AG09319 (cell line): ENCODE measurements at places on chromosomes 7 and 10.

- peak; percentile 52 for DNase-seq
These were observed 1.3 kb downstream of the STK17A start for GRCh38 chr7:43584195-43584586.

GRCh38 chr7:3056234-3057065 lies 12.8 kb upstream of the CARD11 start:
- no peak for DNase-seq

- no peak for DNase-seq
These were observed 7.1 kb downstream of the GUSB start for GRCh38 chr7:65974876-65975275.

DNA sequence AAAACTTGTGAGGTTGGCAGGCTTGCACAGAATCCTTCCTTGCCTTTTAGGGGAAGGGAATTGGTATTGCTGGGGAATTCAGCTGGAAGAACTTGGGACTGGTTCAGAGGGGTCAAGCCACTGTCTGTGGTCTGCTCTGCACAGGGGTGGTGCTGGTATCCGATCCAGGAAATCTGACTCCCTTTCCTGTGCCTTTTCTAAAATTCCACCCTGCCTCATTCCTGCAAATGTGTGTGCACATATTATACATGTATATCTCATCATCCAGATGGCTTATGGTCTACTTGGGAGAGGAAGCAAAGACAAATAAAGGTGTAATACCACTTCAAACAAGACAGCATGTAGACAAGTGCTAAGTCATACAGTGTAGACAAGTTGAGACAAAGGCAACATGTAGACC lies 14.3 kb downstream of the UBTD1 start:
- no peak for DNase-seq

- no peak for DNase-seq
These were observed 60.1 kb upstream of the GSDME start for GRCh38 chr7:24817339-24817738.

DNA sequence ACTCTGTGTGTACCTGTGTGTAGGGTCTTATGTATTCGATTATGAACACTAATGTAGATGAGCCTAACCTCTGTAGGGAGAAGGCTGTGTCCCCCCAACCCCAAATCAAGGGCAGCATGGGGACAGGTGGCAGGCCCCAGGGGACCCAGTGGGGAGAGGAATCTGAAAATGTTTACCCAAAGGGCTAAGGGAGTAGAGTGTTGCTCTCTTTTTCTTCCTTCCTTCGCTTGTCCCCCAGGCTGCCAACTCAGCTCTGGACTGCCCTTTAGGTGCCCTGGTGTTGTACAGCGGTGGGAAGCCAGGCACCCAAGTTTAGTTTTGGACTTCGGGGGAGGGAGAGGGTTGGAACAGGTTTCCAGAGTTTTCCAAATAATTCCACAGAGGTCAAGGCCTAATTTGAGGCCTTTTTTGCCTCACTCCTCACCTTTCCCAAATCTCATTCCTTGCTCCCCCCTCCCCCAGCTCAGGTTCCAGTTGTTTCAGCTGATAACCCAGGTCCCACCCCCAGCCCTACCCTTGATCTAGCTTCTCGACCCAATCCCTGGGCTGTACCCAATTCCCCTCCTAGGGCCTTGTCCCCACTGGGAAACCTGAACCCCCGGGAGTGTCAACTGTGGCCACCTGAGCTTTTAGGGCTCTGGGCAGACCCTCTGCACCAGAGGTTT lies 9.1 kb upstream of the PAX2 start:
- DNase-seq, result no peak

DNA sequence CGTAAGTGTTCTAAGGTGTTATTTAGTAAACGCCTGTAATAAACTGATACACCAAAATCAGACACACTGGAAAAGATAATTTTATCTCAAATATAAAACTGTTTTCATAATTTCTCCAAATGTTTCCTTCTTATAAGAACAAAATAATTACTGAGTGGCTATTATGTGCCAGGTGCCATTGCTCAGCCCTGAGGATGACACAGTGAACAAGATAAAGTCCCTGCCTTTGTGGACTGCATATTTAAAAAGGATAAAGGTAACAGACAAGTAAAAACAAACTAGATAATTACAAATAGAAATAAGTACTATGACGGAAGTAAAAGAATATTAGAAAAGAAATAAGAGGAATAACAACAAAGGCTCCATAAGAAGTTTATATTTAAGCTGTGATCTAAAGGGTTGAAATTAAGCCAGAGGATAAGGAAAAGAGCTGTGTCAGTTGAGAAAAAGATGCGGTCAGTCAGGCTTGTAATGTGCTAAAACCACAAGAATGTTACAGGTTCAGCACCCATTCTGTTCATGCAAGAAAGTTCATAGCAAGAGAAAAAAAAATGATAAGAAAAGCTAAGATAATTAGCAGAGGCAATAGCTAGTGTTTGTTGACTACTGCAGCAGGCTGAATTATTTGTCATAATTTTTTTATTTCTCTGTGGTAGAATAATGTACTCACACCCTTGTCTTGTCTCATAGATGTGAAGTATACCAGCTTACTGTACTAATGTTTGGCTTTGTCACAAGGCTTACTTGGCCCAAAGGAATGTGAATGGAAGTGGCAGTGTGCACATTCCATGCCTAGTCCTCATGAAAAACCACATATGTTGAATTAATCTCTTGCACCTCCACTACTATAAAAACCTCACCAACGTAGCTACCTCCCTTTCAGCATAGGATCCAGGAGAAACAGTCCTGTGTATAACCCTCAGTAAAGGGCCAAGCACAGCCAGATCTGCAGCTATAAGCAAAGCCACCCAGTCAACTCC lies 75.1 kb downstream of the CRPPA start:
- DNase-seq, result no peak

DNA sequence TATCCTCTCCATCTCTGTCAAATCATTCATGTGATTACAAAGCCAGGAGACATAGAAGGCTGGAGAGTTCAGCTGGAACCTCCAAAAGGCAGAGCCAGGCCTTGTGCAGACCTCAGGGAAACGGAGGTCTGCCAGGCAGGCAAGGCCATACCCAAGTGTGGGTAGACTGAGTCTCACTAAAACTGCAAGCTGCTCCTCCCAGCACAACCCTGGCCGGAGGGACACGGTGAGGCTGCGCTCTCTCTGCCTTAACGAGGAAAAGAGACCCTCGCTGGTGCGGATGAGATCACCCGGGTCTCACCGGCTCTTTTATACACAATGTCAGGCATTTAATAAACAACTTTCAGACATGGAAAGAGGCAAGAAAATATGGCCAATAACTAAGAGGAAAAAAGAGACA lies 66.1 kb upstream of the INPP5A start:
- DNase-seq, result no peak

GRCh38 chr7:6444516-6445269 lies 3.1 kb downstream of the DAGLB start:
- no peak for DNase-seq

DNA sequence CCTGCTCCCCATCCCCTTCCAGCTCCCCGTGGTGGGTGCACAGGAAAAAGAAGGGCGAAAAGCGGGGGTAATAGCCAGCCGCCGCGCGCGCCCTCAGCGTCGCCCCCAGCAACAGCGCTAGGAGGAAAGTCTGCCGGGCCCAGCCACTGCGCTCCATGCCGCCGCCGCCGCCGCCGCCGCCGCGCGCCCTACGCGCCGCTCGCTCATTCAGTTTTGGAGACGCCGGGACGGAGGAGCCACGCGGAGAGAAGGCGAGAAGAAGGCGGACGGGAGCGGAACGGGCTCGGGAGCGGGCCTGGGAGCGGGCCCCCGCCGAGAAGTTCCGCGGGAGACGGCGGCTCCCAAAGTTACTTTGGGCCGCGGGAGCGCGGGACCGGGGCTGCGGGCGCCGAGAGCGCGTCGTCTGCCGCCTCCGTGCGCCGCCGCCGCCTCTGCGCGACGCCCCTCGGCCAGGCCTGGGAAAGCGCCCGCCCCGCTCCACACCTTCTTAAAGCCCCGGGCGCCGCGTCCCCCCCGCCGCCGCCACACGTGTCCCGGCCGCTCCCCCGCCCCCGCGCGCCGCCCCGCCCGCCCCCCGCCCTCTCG lies at the start of gene RELN:
RELN (minus strand) TSS at position 459 of the 585 bp plus-strand sequence; CDS start at position 157, 302 bp downstream.
- no peak for DNase-seq

DNA sequence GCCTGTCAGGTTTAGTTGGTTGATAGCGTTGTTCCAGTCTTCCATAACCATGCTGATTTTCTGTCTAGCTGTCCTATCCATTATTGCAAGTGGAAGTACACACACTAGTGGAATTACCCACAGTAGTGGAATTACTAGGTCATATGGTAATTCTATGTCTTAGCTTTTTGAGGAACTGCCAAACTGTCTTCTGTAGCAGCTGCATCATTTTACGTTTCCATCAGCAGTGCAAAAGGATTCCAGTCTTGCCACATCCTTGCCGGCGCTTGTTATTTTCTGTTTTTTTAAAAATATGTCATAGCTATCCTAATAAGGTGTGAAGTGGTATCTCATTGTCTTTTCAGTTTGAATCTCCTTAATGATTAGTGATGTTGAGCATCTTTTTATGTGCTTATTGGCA lies 17.2 kb upstream of the RHBDD2 start:
- no peak for DNase-seq
